Stimulated activated CD8-positive, alpha-beta memory T cell treated with anti-CD3 and anti-CD28 coated beads, Interleukin-15, amount 100 ng/mL, for 4 hours (primary cell): ENCODE measurements at places on chromosomes 1 and 21.

GRCh38 chr1:2343023-2343935, 48.1 kb downstream of the MORN1 start:
- no peak for DNase-seq

- no peak for DNase-seq
These were observed 2.4 kb downstream of the LRP8 start for GRCh38 chr1:53325326-53326087.

DNA sequence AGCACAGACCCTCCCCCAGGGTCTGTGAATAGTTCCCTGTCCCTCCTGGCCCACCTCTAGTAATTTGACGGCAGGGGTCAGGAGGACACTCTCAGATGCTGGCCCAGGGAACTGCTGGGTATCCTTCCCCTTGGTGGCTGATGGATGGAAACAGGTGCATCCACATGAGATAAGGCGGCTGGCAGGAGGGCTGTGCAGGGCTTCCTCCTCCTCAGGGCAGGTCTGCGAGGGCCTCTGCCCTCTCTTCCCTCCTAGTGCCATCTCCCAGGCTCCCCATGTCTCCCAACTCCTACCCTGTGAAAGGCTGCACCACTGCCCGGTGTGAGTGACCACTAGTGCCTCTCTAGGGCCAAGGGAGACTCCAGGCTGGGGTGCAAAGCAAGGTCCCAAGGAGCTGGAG, 123.9 kb downstream of the GLIS1 start:
- no peak for DNase-seq

- no peak for DNase-seq
These were observed 19.1 kb downstream of the ABCA4 start for GRCh38 chr1:94101613-94102525.

- DNase-seq = no peak
These were observed 81.8 kb downstream of the AJAP1 start for GRCh38 chr1:4736254-4736653.

- no peak for DNase-seq
These were observed 183.7 kb upstream of the CAMK1G start for GRCh38 chr1:209399800-209400199.

DNA sequence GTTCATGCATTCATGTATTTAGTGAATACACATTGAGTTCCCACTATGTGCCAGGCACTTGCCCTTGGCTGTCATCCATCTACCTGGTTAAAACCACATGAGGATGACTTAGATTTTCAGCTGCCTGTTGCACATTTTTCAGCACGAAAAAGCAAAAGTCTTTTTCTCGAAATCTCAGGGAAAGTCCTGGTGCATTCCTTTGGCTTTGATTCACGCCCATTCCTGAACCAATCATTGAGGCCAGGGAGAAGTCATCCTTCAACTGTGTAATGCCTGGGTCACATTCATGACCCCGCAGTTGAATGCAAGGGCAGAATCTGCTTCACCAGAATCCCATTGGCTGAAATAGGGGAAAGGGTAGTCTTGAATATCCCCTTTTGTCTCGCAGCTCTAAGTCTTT, 84.4 kb downstream of the RNF220 start:
- DNase-seq = no peak

DNA sequence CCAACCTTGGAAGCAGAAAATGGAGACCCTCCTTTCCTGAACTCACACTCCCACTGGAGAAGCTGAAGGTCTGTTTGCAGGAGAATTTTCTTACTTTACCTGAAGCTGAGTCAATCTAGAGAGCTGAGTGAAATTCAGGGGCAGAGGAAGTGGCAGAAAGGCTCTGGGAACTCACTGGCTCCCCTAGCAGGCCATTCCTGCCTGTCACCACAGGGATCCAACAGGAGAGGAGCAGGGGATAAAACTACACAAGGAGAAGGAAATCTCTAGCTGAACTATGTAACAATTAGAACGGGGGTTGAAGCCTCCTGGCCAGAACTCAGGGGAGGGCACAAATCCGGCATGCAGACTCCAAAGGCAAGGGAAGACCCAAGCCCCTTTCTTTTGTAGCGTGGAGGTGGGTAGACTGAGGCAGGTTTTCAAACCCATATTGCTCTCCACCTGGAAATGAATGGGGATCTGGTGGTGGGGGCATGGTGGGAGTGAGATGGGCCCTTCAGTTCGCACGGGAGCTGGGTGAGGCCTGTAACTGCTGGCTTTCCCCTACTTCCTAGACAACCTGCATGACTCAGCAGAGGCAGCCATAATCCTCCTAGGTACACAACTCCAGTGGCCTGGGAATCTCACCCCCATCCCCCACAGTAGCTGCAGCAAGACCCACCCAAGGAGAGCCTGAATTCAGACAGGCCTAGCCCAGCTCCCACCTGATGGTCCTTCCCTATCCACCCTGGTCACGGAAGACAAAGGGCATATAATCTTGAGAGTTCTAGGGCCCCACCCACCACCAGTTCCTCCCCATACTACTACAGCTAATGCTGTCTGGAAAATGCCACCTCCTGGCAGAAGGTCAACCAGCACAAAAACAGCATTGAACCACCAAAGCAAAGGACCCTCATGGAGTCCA, 158.1 kb downstream of the LTN1 start:
- no peak for DNase-seq

GRCh38 chr1:198491028-198491427, 49.5 kb downstream of the ATP6V1G3 start:
- no peak for DNase-seq

DNA sequence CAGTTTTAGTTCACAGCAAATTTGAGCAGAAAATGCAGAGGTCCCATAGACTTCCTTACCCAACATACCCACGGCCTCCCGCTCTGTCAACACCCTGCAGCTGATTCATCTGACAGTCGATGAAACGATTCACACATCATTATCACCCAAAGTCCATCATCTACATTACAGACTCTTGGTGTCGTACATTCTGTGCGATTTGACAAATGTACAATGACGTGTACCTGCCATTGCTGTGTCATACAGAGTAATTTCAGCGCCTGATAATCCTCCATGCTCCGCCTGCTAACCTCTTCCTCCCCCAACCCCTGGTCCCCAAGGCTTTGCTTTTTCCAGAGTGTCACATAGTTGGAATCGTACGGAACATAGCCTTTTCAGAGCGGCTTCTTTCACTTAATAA, 94.7 kb upstream of the SLC25A33 start:
- no peak for DNase-seq

DNA sequence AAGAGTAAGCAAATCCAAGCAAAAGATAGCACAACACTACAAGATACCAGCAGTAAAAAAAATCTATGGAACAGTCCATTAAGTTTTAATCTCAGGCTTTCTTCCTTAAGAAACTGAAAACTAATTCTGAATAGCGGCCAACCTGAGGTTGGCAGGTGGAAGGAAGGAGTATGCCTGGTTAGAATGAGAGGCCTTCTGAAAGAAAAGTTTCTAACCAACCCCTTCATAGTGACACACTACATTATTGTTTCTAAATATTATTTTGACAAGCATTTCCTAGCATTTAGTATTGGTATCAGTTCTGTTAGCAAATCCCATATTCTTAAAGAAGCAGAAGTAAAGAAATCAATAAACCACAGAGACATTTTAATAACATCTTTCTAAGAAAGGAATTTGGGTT, 205.7 kb upstream of the PTBP2 start:
- DNase-seq = no peak

- no peak for DNase-seq
These were observed 85.6 kb downstream of the PRRX1 start for GRCh38 chr1:170749549-170749948.

GRCh38 chr1:22112554-22112953, 30.3 kb downstream of the WNT4 start:
- DNase-seq = no peak

DNA sequence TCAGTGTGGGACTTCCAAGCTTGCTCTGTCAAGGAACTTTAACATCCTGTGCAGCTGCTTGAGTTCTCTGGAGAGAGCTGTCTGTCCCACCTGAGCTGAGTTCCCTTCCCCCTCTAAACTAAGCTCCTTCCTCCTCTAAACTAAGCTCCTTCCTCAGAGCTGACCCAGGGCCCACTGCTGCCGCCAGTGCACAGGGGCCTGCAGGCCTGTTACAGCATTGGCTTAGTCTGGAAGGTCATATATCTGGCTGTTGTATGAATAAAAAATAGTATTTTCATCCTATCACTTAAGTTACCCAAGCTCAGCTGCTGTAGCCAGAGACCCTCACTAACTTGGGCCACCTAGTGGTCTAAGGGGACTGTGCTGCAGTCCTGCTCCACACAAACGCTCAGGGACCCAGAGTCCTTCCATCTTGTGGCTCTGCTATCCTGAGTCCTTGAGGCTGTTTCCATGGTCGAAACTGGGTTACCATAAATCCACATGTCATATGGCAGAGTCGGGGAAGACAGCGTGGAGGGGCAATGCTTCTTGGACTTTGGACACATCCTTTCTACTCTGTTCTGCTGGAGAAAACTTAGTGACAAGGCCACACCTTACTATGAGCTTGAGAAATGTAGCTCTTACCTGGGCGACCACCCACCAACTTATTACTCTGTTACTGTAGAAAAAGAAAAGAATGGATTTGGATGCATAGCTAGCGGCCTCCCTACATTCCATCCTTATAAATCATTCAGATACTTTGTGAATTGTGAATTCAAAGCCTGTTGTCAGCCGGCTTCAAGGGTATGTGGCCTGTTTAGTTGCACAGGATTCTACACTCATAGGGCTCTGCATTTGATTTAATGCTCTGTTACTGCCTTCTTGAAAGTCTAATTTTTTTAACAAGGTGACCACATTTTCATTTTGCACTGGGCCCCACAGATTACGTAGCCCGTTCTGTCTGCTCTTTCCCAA, 71.4 kb upstream of the GCLM start:
- DNase-seq = no peak

DNA sequence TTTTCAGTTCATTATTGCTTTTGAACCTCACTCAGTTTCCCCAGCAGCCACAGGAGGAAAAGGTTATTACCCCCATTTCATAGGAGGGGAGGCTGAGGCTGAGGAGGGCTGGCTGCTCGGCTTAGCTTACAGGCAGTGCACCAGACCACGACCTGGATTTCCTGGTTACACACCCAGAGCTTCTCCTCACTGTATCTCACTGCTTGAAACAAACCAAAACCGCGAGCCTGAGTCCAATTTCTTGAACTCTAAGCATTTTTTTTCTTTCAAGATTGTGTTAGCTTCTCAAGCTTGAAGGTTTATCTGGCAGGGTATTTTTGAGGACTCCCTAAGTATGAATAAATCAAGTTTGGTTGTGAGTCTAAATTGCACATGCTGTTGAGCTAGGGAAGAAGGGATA, 188.9 kb upstream of the EDN2 start:
- DNase-seq = no peak

- DNase-seq = no peak
These were observed 446.9 kb downstream of the NEGR1 start for GRCh38 chr1:71835442-71835813.

DNA sequence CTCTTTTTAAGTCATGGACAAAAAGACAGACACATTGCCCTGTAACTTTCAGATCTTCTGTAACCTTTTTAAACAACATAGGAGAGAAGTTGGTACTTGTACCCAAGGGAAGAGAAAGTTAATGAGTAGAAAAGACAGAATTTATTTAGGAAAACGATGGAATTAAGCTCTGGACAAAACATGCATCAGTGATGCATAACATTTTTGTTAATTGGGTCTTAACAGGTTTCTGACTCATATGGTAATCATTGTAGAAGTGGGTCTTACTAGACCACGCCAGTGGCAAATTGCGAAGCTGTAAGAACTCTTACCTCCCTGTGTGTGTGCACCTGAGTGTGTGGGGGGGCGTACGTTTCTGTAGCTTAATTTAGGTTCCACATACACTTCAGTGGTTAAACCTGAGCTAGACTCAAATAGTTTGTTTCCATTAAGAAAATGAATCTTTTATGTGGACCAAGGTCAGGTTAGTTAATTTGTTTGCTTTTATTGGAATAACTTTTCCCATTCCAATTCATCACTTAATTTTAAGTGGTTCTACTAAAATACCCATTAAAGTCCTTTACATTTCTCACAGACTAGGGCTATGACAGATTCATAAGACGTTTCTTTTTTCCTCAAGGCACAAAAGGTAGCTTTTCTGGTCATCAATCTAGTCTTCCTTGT, 48.1 kb downstream of the NFIA start:
- DNase-seq = no peak
